M059J (cell line): ENCODE measurements at places on chromosomes 16 and 17. TPM values are rescaled to one million over a fixed set of nuclear protein-coding genes. Genes with fewer than 3 reads are reported as not detected.
A peak's percentile ranks its signal among the peaks of the same experiment; 100 is the strongest.

The BICDL2 gene
- not detected in 2 replicates for total RNA-seq

The GCGR gene
- not detected in 2 replicates for total RNA-seq

The PLCD3 gene
- total RNA-seq = 31.2 and 36.3 TPM in 2 replicates

The TP53TG3F gene
- not detected in 2 replicates for total RNA-seq

The RASL10B gene
- 0.71 and 0.89 TPM in 2 replicates for total RNA-seq

The UMOD gene
- not detected in 2 replicates for total RNA-seq

The BEAN1 gene
- not detected in 2 replicates for total RNA-seq

The MT1H gene
- not detected in 2 replicates for total RNA-seq

- DNase-seq = no peak
These were observed 4.4 kb downstream of the PGAP3 start for GRCh38 chr17:39683295-39683939.

GRCh38 chr16:14335297-14335696 is 264.2 kb downstream of the MRTFB start:
- no peak for DNase-seq

GRCh38 chr17:17041018-17041521 is 1.2 kb upstream of the MPRIP start:
- peak; percentile 77 for DNase-seq
